ENCODE measurements at places on chromosomes 5 and 9.

DNA sequence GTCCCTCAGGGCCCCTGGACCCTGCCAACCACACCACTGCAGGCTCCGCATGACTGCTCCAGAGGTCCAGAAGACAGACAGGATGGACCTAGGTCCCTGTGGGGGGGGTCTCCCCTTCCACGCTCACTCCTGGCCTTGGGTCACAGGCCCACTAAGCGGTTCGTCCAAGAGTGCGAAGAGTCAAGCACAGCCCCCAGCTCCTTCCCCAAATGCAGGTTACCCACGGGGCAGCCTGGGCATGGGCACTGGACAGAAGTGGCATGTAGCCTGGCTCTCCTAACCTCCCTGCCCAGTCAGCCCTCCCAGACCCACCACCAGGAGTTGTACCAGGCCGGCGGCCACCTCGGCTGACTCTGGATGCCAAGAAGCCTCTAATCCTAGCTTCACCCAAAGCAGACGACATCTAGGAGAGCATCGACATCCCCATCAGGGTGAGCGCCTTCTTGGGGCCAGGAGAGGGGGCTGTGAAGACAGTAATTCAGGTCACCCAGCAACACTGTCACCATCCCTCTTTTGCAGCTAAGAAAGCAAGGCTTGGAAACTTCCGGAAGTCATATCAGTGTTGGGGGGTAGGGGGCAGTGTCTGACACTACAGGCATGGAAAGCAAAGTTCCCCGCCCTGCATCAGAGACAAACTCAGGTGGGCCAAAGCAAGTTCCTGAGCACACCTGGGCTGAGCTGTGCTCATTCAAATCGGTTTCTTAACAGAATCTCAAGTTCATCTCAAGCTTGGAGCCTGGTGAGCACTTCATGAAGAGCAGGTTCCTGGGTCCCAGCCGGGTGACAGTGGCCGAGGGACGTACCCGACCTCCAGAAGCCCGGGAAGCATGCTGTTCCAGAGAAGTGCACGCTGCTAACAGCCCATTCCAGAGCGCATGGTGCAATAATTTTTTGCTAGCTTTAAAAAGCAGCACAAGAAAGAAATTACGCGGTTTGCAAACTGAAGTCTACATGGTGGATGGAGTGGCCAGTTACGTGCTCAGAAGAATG lies 68.7 kb downstream of the SEMA4D start:
- no peak for DNase-seq

GRCh38 chr5:73801686-73802085 lies 175.7 kb downstream of the ARHGEF28 start:
- DNase-seq: no peak

DNA sequence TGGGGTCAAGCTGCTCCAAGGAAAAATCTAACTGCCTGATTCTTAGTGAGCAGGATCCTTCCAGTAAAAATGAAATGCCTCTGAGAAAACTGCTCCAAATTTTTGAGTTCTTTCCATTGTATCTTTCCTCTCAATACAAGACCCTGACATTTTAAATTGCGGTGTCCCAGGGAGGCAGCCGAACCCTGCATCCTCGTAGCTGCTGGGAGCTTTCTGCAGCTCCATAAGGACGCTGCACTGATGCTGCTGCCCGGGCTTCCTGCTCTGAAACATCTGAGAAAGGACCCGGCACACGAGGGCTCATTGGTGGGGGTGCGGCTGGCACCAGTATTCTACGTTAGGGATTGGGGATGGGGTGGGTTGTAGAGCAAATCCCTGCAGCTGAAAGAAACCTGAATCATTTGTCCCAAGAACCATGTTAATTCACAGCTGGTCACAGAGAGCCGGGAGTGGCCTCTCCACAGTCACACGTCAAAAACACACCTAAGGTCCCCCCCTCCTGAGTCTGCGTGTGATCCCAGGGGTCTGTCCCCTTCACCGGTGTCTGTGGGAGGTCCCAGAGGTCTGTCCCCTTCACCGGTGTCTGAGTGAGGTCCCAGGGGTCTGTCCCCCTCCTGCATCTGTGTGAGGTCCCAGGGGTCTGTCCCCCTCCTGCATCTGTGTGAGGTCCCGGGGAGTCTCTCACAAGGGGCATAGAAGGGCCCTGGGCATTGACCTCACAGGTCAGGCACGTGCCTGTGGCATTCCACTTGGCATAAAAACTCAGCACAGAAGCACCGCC lies 63.4 kb upstream of the ZNF354B start:
- DNase-seq: no peak

DNA sequence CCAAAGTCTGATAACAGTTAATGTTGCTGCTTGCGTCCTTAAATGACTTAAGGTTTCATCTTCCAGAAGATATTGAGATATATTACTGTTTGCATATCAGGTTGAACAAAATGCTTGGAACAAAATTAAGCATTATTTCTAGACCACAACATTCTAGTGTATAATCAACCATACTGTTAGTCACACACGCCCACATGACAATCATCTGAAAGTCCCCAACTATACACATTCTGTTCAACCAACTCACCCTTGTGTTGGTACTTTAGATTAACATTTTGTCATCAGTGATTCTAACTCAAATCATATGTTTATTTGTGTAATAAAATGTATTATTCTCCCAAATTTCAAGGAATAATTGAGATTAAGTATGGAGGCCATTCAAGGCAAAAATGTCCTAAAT lies 47.3 kb downstream of the LURAP1L start:
- no peak for DNase-seq

DNA sequence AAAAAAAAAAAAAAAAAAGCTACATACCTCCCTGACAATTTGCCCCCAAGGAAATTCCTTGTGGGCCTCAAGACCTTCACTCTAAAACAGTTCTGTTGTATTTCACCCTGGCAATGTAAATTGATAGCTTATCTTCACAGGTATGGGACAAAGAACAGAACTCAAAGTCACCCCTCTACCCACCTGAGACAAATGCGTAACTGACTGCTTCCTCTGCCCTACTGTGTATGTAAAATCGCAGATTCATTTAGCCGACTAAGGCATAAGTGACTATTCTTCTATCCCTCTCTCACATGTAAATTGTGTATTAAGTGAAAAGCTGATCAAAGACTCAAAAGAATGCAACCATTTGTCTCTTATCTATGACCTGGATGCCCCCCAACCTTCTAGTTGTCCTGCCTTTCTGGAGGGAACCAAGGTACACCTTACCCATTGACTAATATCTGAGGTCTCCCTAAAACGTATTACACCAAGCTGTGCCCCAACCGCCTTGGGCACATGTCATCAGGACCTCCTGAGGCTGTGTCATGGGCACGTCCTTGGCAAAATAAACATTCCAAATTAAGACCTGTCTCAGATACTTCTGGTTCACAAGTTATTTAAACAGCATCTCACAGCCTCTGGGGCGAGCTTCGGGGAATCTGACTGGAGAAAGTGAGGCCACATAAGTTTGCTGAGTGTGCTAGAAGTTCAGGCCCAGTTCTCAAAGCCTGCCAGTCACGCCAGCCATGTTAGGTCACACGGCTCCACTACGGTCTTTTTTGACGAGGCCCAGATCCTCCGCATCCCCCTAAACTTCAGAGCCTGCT lies 954 bp downstream of the TBCA start:
- no peak for DNase-seq

GRCh38 chr9:93467062-93467416 lies 13.7 kb upstream of the FAM120AOS start:
- no peak for DNase-seq

DNA sequence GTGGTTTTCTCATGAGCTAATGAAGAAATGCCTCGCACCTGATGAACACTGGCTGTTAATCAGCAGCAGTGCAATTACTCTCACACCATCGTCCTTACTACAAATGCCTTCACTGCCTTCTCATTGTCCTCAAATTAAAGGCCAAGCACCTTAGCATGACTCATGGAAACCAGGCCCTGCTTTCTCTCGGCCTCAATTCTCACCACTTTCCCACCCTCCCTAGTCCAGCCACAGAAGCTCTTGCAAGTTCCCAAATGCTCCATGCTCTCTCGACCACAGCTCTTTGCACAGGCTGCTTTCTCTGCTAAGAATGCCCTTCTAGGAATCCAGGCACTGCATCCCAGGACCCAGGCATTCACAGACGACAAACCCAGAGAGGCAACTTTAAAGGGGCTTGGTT lies 94.6 kb upstream of the KLF4 start:
- DNase-seq: no peak

DNA sequence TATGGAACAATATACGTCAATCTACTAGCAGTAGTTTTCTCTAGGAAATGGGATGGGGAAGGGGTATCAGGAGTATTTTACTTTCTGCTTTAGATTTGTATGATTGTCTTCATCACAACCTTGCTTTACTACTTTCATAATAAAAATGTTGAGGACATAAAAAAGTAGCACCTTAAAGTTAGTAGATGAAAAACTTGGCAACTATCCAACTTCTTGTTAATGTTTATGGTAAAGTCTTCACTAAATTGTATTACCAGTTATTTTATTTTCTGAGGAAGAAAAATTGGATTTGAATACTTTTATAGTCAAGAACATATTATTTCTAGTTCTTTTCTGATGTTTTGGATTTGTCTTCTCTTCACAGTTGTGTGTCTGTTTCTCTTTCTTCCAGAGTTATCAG lies 372.1 kb downstream of the ARRDC3 start:
- DNase-seq: no peak

DNA sequence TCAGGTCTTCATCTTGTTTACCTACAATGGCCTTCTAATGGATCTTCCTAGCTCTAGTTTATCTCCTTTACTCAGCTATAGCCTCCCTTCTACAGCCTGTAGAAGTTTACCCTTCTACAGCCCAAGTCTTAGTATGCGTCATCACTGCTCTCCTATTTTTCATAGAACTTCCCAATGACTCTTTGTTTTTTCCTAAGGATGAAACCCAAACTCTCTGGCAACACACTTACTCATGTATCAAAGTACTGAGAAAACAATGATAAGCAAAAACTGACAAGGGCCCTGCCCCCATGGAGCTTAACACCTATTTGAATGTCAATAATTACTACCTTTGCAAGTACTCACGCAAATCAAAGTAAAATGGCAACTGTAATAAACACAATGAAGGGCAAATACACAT lies 33.7 kb downstream of the LEAP2 start:
- DNase-seq: no peak

- no peak for DNase-seq
Observed at GRCh38 chr5:171269717-171270116, 39.3 kb upstream of the TLX3 start.

DNA sequence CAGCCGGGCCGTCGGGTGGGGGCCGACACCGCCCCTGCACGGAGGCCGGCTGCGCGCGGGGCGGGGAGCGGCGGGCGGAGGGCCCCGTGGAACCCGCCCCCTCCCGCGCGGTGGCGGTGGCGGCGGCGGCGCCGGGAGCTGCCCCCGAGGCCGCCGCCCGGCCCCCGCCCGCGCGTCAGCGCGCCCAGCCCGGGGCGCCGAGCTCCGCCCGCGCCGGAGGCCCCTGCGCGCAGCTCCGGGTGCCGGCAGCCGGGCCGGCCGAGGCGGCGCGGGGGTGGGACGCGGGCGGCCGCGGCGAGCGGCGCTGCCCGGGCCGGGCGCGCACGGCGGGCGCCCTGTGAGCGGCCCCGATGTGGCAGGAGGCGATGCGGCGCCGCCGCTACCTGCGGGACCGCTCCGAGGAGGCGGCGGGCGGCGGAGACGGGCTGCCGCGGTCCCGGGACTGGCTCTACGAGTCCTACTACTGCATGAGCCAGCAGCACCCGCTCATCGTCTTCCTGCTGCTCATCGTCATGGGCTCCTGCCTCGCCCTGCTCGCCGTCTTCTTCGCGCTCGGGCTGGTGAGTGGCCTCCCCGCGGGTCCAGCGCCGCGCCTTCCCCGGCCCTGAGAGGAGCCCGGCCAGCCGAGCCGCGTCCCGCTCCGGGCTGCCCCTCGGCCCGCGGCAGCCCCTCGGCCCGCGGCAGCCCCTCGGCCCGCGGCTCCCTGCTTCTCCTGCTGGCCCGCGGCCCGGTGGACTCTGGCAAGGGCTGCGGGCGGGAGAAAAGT lies at the start of gene ADCY2:
Gene ADCY2 (plus strand): TSS at position 192 of the 766 bp plus-strand sequence. CDS start 159 bp downstream, at position 351.
- DNase-seq: no peak

DNA sequence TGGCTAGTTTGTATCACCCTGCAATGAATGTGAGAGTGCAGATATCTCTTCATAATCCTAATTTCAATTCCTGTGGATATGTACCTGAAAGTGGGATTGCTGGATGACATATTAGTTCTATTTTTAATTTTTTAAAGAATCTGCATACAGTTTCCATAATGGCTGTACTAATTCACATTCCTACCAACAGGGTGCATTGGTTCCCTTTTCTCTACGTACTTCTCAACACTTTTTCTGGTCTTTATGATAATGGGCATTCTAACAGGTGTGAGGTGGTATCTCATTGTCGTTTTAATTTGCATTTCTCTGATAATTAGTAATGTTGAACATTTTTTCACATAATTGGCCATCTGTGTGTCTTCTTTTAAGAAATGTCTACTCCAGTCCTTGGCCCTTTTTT lies 927.5 kb downstream of the DTWD2 start:
- DNase-seq: no peak

GRCh38 chr9:136052991-136053756 lies 41.9 kb downstream of the NACC2 start:
- no peak for DNase-seq

DNA sequence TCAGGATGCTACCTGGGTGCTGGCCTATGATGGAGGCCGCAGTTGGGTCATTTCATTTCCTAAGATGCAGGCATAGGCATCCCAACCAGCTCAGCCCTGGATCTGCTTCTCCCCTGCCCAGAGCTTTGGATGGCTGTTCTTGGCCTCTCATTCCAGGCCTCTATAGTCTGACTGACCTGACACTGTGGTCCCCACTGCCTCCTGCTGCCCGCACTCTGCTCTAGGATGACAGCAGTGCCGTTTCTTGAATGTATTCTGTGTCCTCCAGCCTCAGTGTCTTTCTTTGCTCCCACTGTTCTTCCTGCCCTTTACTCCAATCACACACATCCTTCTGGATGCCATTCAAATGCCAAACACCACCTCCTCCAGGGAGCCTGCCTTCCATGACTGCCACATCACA lies 235.7 kb downstream of the HSPA4 start:
- DNase-seq: no peak

GRCh38 chr5:59873113-59873512 lies 20.4 kb downstream of the PDE4D start:
- no peak for DNase-seq

DNA sequence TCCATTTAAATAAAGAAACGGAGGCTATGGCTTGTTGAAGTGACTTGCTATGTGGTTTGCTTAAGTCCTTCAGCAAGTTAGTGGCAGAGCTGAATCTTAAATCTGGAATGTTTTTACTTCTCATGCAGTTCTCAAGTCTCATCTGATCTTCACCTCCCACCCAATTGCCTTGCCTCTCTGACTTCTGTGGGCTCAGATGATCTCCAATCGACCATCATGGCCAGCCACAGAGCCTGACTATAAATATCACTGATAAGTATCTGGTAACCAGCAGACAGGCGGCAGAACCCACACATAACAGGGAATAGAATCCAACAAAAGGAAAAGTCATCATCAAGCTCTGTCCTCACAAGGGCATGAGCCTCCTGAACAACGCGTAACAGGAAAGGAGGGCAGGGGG lies 149.9 kb downstream of the FAM114A2 start:
- DNase-seq: no peak

GRCh38 chr5:149596712-149597111 lies 15.4 kb downstream of the ARHGEF37 start:
- DNase-seq: no peak

DNA sequence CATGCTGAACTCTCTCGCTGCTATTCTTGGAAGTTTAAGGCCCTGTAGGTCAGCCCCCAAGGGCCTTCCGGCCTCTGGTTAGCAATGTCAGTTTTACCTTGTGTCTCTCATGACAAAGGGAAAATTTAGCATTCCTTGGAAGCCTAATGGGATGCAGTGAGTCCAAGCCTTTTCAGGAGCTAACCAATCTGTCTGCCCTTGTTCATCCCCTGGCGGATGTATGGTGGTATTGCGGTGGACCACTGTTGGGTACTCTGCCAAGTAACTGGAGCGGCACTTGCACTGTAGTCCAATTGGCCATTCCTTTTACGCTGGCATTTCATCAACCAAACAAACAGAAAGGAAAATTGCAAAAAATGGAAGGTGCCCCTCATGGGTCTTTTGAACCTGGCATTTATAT lies 318.4 kb upstream of the NMUR2 start:
- no peak for DNase-seq
